ENCODE measurements at places on chromosomes 1 and 21. TPM values are rescaled to one million over a fixed set of nuclear protein-coding genes. Genes with fewer than 3 reads are reported as not detected.

DNA sequence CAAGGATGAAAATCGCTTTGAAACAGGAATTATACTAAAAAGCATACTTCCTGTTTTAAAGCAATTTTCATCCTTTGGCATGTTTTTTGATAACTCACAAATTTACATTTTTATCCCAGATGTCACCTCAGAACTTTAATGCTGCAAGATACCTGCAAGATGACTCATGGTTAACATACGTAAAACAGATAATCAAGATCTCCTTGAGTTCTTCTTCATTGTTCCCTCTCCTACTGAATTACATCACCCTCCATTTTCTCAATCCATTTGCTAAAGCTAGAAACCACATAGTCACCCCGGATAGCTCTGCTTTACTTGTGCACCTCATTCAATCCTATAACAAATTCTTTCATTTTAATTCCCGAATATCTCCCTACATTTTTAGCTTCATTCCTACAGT lies 1114.2 kb downstream of the PLA2G4A start:
- no peak for DNase-seq

GRCh38 chr1:155696524-155696923 lies 7.6 kb downstream of the DAP3 start:
- DNase-seq, result no peak

GRCh38 chr1:22472596-22472995 lies 20.9 kb downstream of the ZBTB40 start:
- DNase-seq, result no peak

DNA sequence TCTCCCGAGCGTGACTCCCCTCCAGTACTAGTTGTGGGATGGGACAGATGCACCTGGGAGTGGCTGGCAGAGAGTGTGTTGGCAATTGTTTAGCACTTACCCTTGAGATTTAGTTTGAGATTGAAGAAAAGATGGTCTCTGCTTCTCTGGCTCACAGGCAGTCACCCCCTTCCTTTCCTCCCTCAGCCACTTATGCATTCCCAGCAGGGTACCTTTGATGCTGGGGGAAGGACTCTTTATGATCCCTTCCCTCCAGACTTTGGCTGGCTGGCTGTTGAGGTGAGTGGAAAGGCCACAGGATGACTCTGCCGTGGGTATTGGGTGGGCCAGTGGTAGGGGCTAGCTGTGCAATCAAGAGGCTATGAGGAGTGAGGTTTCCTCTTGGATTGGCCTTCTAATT lies 236.8 kb downstream of the CAMTA1 start:
- no peak for DNase-seq

DNA sequence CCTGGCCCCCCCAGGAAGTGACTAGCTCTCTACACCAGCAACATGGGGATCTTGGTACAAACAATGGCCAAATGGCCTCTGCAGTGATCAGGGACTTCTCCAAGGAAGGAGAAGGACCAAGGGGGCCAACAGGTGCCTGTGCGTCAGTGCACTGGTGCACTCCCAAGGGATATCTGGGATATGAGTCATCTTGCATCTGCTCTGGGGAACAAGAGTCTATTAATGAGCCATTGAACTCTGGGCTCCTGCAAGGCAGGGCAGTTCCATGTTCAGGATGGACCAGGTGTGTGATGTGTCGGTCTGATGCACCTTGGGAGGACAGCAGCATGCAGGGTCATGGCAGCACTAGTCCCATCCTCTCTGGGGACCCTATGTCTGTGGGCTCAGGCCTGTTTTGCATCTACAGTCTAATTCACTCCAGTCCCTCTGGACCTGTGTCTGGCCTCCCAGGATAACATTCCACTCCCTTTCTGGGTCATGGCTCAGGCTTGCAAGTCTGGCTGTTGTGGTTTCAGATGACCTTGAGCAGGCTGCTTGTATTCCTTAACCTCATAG lies 125.3 kb downstream of the TRABD2B start:
- DNase-seq, result no peak

- DNase-seq, result no peak
Measured at GRCh38 chr1:35762141-35762540, 7.6 kb downstream of the CLSPN start.

DNA sequence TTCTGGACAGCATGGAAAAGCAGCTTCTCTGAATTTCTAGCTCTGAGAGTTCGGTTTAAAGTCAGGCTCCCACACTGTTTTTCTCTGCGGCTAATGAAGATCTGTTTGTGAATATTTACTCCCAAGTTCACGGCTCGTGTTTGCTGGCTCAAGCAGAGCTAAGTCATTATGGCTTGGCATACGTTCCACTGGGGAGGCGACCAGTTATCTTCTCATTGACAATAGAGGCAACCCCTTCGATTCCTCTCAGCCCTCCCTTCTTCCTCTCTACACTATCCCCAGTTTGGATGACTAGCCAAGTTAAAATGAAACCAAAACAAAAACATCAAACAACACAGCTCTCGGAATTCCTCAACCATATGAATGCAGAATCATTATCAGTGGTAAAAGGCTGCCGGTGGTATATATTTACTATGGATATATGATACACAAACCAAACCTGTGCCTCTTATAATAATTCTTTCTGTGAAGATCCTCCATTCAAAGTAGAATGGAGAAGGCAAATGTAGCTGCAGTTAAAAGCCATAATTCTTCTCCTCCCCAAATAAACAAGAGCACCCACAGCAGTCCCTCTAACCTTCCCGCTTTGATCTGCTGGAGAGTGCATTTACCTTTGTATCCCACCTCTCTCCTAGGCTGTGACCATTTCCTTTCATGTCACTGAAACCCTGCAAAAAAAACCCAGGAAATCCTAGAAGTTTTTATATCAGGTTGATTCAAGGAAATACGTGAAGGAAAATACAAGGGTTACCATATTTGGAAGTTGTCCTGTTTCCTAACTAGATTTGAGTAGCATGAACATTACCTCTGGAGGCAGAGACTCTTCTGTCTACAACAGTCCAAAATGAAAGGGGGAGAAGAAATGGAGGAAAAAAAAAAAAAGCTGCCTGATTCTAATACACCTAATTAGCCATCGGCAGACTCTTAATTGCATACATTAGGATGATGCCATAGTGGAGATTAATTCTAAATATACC lies 108.3 kb upstream of the USH2A start:
- no peak for DNase-seq

GRCh38 chr1:67399199-67399993 lies 30.8 kb downstream of the SERBP1 start:
- DNase-seq, result no peak

DNA sequence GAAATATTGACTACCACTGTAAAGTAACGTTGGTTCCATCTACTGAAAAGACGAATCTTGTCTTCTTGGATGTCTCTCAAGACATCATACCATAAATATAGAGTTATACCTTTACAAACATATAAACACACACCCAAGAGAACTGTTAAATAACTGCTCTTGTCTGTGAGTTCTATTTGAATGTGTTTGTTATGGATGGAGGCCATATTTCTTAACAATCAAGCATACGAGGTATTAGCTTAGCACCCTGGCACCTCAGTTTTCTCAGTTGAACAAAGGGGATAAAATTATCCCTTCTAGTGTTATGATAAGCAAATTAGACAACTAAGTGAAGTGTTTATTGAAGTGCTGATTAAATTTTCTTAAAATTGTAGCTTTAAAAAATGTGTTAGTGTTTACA lies 336.6 kb upstream of the ZRANB2 start:
- DNase-seq, result no peak

- DNase-seq, result no peak
Measured at GRCh38 chr1:90704817-90705216, 12.3 kb downstream of the BARHL2 start.

- no peak for DNase-seq
Measured at GRCh38 chr1:226665505-226666163, 73.4 kb downstream of the ITPKB start.

DNA sequence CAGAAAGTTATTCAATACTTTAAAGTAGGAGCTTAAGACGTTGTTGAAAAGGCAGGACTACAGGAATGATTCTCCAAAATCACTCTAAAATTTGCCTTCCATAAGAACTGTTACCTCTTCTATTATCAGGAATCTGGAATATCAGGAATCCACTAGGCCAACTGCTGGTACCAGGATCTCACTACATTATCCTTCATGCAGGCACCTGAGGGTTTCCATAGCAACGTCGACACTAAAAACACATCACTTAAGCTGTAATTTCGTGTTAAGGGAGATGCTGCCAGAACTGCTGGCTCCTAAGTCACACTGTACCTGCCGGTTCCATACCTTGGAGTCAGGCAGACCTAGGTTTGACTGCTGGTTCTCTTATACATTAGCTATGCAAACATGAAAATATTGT lies 139.7 kb upstream of the C1orf87 start:
- no peak for DNase-seq

- DNase-seq, result no peak
Measured at GRCh38 chr1:180905927-180906326, 6.8 kb upstream of the KIAA1614 start.

GRCh38 chr1:65449214-65449823 lies 28.9 kb downstream of the LEPR start:
- DNase-seq, result no peak

- DNase-seq, result no peak
Measured at GRCh38 chr1:22204989-22205913, 62.4 kb upstream of the WNT4 start.

- no peak for DNase-seq
Measured at GRCh38 chr1:230427981-230428380, 1.8 kb upstream of the PGBD5 start.

GRCh38 chr1:86751923-86752322 lies 47.5 kb downstream of the SH3GLB1 start:
- DNase-seq, result no peak

DNA sequence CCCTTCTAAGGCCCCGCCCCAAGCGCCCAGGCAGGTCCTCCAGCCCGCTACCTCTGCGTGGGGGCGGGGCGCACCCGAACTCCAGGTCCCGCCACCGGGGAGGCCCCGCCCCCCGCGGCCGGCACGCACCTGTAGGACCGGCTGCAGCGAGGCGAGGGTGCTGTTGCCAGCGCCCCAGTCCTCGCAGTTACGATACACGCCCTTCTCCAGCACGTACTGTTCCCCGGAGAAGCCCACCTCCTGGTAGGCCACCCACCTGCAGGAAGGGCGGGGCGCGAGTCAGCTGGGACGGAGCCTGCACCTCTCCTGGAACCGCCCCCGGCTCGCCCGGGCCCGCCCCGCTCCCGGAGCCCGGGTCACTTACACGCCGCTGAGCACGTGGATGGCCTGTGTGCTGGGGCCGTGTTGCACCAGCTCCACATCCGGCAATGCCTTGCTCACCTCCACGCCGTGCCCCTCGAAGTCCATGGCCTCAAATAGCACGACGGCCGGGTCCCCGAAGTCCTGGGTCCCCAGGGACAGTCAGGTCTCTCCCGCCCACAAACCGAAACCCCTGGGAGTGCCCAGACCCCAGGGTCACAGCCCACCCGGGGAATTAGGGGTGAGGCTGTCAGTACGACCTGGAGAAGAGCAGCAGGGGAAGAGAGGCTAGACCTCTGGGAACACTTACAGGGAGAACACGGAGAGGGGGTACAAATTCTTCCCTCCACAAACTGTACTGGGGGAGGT lies 17.3 kb downstream of the CRYBG2 start:
- no peak for DNase-seq

DNA sequence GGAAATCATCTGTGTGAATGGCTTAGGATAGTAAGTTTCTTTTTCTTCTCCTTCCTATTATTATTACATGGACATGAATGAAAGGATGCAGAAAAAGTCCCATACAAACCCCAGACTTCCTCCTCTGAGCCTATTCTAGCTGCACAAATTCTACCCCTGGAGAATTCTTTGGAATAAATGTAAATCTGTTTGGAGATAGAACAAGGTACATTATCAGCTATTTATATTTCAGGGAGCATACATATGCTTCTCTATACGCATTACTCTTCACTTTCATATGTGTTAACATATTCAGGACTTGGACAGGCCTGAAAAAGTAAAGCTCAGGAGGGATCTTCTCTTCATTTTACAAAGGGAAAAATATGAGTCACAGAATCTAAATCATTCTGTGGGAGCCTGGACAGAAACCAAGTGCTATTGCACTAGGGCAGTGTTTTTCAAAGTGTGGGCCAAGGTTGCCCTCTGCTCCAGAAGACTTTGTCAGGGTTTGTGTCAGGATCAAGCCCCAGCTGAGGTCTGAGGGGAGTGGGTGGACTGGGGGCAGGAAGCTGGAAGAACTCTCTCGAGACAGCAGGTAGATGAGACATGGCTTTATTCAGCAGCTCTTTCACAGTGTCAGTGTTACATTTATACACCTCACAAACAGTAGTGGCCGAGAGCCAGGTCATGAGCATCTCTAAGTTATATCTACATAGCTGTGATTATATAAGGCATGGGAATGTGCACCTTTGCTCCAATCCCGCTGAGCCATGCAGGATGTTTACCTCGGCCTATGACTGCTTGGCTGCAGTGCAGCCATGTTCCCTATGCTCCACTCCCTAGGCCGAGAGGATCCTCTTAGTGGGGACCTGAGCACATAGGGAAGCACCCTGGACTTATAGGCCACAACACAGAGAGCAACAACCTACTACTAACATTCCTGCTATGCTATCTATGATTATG lies 114.3 kb downstream of the GDAP2 start:
- no peak for DNase-seq

DNA sequence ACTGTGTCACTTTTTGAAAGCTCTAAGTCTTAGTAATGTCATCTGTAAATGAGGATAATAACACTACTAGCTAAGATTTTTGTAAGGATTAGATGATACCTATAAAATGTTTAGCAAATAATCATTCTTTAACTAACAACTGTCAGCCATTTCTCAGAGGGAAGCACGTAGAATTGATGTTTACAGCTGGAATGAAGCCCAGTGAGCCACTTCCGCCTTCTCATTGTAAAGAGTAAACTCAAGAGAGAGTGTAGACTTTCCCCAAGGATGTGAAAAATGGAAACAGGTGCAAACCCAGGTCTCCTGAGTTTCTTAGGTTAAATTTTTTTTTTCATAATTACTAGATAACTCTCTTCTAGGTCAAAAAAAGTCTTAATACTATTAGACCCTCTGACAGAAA lies 4.9 kb downstream of the GREM2 start:
- DNase-seq, result no peak

- DNase-seq, result no peak
Measured at GRCh38 chr21:44940116-44940631, 345 bp downstream of the SLX9 start.

- DNase-seq, result no peak
Measured at GRCh38 chr1:164576291-164577271, 17.6 kb downstream of the PBX1 start.

DNA sequence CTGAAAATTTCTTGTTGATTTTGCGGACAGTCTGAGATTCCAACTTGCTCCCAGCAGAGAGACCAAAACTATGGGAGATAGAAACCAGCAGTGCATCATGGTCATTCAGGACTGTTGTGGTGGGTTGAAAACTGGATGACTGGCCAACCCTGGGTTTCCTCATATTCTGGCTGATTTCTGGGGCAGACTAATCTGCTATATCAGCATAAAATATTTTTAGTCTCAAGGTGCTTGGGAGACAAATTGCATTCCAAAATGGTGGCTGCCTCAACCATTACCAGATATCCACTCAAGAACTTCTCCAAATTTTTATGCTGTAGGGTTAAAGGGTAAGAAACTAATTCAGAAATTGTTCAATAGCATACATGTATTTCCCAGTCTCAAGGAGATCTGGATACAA lies 434.0 kb downstream of the BRINP3 start:
- no peak for DNase-seq

The LEMD1 gene
- not detected for total RNA-seq

The OR2M2 gene
- total RNA-seq, result not detected

The ATP1B1 gene
- total RNA-seq, result 19.4 TPM

The ACTL8 gene
- not detected for total RNA-seq

The MYOG gene
- not detected for total RNA-seq

The HOOK1 gene
- 0.63 TPM for total RNA-seq

The NUF2 gene
- 1.6 TPM for total RNA-seq

The RAB25 gene
- not detected for total RNA-seq

The SPOCD1 gene
- total RNA-seq, result 6.6 TPM

The PTGS2 gene
- 12.7 TPM for total RNA-seq

The AZIN2 gene
- total RNA-seq, result 5.6 TPM

The SPRR4 gene
- total RNA-seq, result not detected

The CELA2A gene
- not detected for total RNA-seq

All from thoracic aorta (tissue), 2 donors.